Stimulated activated CD4-positive, alpha-beta T cell treated with anti-CD3 and anti-CD28 coated beads, TNF-alpha, amount 100 ng/mL, for 1 hour (primary cell): ENCODE measurements at places on chromosomes 11 and 22.

- DNase-seq = no peak
These were observed 19.4 kb downstream of the TRPM5 start for GRCh38 chr11:2424811-2425495.

DNA sequence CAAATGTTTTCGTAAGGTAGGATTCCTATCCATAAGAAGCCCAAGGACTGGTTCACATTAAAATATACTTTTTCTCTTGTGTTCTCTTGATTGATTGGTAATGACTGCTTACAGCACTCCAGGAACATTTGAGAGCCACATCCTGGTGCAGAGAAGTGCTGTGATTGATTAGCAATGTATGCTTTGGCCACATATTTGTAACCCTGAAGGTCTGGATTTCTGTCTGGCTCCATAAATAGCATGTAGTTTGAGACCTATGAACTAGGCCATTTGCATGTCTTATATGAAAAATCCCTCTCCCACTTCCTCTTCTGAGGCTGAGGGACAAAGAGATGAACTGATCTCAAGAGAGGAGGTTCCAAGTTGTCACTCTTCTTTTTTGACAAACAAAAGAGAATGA lies 49.3 kb upstream of the CD44 start:
- no peak for DNase-seq

- DNase-seq = no peak
These were observed 439.6 kb upstream of the CCDC90B start for GRCh38 chr11:83725728-83726127.

DNA sequence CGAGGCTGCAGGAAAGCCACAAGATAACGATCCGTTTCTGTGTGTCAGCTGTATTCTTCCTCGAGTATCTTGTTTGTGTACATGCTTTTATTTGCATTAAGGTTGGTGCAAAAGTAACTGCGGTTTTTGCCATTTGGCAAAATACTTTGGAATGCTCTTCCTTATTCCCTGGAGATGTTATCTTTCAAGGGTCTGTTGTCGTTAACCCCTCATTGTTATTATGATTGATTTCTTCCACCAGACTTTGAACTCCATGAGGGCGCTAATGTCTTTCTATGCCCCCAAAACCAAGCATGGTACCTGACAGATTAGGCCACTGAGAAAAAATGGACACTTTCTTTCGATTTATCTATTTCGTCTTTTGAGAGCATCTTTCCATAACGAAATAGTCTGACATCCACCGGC lies 563 bp upstream of the PSMA1 start:
- no peak for DNase-seq

- DNase-seq = no peak
These were observed 58.1 kb downstream of the AMBRA1 start for GRCh38 chr11:46535688-46536087.

GRCh38 chr11:65855927-65856363 lies 2.0 kb downstream of the CFL1 start:
- no peak for DNase-seq
